CD8-positive, alpha-beta T cell (primary cell): ENCODE measurements at places on chromosomes 1 and 21.

DNA sequence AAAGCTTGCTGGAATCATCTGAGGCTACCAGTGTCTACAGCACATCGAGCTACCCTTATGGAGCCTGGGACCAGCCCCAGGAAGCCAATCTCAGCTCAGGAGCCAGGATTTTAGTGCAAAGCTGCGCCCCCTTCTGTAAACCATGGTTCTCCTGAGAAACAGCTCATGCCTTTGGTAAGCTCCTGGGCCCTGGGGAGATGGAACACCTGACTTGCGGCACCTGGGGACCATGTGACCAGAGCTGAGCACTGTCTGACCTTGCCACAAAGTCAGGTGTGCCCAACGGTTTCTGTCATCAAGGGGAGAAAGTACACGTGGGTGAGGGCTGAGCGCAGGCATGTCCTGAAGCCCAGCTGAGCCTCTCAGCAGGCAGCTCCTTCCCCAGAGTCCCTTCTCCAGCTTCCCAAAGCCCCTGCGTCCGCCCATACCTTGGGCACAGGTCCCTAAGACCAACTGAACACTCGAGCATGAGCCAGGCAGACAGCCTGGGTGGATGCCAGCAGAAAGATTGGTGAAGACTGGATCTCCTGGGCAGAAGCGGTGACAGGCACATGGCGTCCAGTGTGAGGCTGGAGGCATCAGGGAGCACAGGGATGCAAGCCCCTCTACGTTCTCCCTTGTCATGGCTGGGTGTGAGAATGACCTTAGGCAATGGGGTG lies 57.9 kb upstream of the TENT5B start:
- DNase-seq = no peak

DNA sequence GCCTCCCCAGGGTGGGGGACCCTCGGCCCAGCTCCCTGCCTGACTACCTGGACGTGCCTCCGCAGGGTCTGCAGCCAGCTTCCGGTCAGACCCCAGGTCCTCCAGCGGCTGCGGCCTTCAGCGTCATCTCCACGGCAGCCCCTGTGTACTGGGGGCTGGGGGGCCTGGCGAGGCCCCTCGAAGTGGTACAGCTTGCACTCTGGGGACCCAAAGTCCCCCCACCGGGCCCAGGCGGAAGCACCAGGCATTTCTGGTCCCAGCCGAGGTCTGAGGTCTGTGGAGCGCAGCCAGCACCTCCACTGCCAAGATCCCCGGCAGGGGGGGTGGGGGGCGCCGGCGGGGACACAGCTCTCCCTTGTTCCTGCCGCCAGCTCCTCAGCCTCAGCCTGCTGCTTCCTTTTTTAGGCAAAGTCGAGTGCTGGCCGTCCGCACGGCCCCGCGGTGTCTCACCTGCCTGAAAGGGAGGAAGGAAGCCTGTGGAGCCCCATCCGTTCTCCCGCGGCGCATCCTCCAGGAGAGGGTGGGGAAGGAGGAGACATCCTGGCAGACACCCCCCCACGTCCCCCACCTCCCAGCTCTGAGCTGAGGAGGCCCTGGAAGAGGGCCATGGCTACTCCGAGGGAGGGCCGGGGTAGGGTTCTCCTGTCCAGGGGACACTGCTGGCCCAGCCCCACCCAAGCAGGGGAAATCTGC lies 1.2 kb upstream of the VWA1 start:
- no peak for DNase-seq

DNA sequence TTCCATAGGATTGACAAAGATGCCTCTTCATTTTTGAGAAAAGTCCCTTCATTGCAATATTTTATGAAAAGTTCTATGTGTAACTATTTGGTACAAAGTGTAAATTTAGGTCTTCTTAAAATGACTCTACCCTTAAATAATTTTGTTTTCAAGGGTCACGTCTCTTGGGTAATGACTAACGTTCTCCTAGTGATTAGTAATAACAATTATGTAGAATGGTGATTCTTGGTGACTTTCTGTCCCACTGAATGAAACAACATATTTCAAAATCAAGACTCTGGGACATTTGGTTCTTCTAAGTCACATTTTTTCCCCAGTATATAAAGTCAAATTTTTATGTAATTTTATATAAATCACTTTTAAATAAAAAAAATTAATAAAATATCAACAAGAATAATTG lies 277.5 kb upstream of the ADAMTS5 start:
- no peak for DNase-seq

DNA sequence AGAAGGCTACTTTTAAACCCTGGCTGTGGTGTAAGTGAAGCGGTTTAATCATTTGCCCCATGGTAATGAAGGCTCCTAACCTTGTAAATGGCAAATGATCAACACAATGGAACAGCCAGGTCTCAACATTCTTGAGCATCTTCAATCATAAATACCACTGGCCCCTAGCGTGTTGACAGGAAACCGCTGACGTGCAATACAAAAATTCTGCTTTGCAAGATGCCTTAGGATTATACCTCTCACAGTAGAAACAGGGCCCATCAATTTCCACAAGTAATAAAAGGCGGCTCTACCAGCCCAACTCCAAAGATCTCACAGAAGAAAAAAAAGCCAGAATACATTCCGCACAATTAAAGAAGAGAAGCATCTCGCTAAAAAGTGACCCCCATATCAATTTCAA lies 32.8 kb downstream of the LGALS8 start:
- DNase-seq = no peak

GRCh38 chr1:74470936-74471335 lies 41.5 kb downstream of the LRRC53 start:
- DNase-seq = no peak

- peak; percentile 77 for DNase-seq
These were observed at the start of gene IKBKE for GRCh38 chr1:206469933-206470691. Gene IKBKE (plus strand): TSS chr1:206470476. CDS start chr1:206473228, 2,752 bp downstream.

DNA sequence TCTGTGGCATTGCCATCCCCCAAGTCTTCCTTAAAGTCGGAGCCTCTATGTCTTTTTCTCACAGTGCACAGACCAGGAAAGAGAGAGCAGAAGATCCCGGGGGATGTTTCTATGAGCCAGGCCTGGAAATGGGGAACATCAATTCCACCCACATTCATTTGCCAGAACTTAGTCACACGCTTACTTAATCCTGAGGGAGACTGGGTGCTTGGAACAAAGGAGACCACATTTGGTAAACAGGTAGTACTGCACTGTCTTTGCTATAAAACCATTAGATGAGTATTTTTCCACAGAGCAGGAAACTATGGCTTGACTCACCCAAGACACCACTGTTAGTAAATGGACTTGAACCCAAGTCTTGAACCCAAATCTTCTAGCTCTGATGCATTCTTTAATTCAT lies 60.7 kb upstream of the CTTNBP2NL start:
- no peak for DNase-seq

DNA sequence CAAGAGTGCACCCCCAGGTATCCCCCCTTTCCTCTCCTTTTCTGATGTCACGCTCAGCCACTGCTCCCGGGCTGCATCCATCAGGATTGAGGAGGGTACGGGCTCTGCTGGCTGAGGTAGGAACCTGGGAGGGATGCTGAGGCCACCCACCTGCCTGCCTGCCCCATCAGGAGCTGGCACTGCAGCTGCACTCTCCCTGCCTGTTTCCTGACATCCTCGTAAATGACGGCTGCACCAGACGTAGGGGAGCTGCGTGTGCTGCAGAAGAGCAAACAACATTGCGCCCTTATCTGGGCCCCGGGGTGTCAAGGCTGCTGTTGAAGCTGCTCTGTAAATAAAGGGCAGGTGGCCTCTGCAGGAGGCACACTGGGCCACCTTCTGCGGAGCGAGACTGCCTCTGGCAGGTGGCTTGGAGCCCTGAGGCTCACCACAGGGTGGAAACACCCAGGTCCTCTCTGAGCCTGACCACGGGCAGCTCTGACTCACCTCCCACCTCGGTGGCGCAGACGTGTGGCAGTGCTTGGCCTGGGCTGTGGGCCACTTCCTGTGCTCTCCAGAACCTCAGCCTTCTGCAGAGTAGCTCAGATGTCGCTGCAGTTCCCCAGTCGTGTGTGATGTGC lies 30.9 kb downstream of the SNAP47 start:
- peak; percentile 93 for DNase-seq

- DNase-seq = no peak
These were observed 20.8 kb upstream of the BTG2 start for GRCh38 chr1:203284411-203285123.

- no peak for DNase-seq
These were observed 13.9 kb downstream of the PLA2G2F start for GRCh38 chr1:20153000-20153418.

DNA sequence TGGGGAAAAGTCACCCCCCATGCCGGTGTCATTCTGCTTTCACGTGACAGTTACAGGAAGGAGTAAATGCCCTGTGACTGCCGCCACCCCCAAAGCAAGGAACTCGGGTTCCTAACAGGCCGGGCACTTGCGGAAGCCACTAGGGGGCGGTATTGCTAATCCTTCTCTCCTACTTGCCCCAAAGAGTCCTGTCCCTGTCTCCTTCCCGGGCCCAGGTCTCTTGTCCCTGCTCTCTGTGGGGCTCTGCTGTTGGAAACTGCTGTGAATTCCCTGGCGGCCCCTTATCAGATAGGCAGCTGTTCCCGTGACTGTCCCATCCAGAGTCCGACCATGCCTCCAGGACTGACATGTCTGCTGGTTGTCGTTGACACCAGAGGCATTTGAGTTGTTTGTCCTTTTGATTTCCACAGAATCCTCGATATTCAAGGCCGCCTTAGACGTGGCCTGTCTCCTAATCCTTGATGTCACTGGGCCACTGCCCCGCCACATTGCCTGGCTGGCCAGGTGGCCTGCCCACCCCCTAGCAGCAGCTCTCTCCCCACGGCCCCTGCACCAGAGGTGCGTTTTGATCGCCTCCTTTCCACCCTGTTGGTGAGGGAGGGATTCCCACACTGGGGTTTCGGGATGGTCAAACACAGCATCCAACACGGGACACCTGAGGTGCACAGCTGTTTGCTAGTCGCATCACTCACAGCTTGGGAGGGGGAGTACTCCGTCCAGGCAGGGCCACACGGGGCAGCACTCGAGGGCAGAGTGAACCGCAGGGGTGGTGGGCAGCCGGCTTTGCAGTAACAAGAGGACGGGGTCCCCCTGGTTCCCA lies 37.3 kb downstream of the CHAF1B start:
- no peak for DNase-seq

- DNase-seq = no peak
These were observed 23.9 kb downstream of the NAV1 start for GRCh38 chr1:201562659-201563405.

DNA sequence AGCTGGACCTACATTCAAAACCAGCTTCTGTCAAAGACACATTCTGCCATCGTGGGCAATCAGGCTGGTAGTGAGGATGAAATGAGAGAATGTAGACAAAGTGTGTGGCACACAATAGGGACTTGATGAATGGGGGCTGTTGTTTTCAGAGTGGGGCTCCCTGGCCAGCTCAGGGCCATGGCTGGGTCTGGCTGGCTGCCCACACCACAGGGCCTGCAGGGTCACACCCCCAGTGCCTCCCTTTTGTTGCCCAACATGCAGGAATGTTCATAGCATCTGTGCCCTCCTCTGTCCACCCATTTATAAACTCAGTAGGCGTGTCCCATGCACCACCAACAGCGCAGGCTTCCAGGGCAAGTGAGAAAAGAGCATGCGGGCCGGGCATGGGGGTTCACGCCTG lies 20.8 kb upstream of the ECE1 start:
- no peak for DNase-seq

DNA sequence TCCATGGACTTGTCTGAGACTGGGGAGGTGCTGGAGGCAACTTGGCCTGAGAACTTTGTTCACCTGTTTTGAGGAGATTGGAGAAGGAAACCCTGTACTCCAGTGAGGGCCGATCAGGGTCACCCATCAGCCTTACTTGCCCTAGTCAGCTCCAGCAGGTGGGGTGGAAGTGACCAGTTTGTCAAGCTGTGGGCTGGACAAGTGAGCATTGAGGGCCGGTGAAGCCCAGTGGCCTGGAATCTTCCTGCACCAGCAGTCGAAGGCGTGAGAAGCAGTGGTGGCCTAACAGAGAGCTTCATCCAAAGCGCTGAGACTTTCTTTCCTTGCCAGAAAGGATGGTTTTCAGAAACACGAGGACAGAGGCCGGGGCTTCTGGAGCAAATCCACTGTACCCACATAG lies 9.6 kb downstream of the SLC37A1 start:
- no peak for DNase-seq

DNA sequence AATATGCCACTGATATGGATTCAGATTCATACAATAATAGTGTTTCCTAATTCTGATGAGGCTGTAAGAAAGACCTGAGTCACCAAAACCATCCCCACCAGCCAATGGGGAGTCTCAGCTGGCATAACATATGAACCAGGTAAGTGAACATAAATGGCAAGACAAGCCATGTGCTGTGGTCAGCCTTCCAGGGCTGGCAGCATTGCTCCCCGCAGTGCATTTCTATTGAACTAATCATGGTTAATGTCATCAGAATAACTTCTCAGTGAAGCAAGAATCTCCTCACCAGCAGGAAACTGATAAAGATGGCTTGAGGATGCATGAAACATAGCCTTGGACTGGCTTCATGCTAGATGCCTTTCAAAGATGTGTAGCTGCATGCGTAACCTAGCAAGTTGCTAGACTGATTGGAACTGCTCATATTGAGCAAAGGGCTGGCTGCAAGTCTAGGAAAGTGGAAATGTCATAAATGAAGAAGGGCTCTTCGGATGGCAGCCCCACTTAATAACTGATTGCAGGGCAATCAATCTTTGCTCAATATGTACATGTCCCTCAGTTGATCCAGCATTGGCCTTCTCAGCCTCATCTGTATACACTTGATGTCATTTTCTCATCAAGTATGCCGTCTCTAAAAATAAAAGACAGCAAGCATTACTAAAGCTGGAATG lies 88.0 kb downstream of the NTNG1 start:
- DNase-seq = no peak

- DNase-seq = no peak
These were observed 213.8 kb downstream of the GRIK1 start for GRCh38 chr21:29726044-29726443.

- DNase-seq = peak; percentile 24
These were observed 122.7 kb downstream of the UCHL5 start for GRCh38 chr1:192936313-192937018.

- no peak for DNase-seq
These were observed 35.0 kb downstream of the ZNF496 start for GRCh38 chr1:247296599-247297180.
